ENCODE measurements at places on chromosomes 3 and 15.

- DNase-seq, result no peak
These were observed 19.6 kb upstream of the SHC4 start for GRCh38 chr15:48983300-48983699.

GRCh38 chr3:126621171-126621570, 33.8 kb downstream of the TXNRD3 start:
- DNase-seq, result no peak

DNA sequence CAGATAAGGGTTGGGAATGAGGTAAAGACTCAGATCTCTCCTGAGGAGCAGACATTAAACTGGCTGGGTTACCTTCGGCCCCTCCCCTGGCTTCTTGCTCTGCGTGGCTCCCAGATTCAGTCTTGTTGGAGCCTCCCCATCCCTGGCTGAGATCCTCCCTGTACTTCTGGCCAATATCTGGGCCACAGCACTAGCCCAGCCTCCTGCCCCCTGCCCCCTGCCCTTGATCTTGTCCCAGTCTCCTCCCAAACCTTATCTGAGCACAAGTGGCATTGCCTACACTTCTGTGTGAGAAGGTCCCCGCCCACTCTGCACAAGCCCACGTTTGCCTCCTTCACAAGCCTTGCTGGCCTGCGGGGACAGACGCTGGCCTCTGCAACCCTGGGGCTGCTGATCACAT, 16.8 kb downstream of the PLA2G4F start:
- no peak for DNase-seq

- DNase-seq, result no peak
These were observed 153.4 kb downstream of the FBLN2 start for GRCh38 chr3:13702286-13702685.

DNA sequence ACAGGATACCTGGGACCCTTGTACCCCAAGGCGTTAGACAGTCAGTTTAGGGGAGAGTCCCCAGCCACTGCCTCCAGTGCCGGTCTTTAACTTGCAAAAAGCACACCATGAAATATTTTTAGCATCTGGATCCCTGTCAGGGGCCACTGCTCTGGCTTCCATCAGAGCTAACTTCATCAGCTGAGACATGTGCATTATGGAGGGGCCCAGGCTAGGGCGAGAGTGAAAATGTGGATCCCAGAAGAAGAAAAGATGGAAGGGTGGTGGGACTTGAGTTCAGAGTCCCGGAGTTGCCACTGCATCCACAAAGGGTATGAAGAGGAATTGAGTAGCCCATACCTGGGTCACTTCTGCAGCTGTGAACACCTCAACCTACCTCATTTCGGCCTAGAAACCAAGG, 23.5 kb upstream of the SPATA12 start:
- DNase-seq, result no peak

DNA sequence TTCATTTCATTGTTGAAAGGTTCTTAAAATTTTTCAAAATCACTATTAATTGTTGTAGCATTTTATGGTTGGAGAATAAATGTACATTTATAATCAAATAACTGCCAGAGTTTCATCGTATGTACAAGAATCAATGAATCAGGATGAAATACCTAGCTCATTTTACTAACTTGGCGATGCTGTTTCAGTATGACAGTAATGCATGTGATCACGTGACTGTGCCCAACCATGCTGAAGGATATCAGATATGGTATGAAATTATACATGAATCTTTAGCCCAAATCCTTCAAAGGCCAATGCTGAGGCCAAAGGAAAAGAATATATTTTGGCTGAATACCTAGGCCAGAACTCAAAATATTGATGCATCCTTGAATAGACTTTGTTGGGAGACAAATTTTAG, 288.3 kb upstream of the TGFBR2 start:
- DNase-seq, result no peak

DNA sequence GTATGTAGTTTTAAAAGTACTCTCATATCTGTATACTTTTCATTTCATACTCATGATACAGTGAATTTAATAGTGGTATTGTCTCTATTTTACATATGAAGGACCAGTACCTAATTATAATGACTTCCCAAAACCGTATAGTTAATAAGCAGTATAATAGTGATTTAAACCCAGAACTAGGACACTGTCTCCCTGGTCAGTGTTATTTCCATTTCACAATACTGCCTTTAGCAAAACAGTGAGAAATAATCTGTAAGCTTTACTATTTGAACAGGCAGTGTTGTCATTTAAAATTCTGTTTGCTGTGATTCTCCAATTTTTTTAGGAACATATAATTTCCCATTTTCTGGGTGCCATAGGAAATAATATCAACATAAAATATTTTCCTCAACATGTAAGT, 116.2 kb downstream of the TCF12 start:
- DNase-seq, result no peak

DNA sequence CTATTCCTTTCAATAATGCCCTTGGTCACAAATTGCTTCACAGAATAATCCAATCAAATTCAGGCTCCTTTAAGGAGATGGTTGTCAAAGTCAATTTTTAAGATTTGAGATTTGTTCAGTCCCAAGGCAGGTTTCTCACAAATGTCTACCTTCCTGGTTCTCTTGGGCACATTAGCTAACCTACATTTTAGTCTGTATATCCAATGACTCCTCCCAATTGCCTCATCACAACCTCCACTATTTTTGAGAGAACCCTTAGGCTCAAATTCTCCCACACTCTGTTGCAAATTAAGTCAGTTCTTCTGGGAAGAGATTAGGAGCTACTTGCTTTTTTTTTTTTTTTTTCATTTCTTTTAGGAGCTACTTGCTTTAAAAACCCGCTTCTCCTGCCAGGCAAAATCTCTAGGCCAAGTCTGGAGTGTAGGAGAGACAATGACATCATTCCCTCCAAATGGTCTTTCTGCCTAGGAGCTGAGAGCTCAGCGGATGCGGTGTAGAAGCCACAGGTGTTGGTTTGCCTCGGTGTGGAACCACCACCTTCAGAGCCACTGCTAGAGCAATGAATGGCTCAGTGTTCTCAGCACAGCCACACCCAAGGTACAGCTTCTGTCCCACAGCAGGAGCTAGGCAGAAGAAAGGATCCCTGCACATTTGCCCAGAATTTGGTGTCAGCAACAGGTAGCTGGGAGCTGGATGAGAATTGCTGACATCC, 10.0 kb upstream of the INO80 start:
- no peak for DNase-seq

- no peak for DNase-seq
These were observed 30.9 kb downstream of the DAG1 start for GRCh38 chr3:49500732-49501609.

GRCh38 chr15:42863572-42864239, 56.9 kb downstream of the TTBK2 start:
- DNase-seq, result no peak

DNA sequence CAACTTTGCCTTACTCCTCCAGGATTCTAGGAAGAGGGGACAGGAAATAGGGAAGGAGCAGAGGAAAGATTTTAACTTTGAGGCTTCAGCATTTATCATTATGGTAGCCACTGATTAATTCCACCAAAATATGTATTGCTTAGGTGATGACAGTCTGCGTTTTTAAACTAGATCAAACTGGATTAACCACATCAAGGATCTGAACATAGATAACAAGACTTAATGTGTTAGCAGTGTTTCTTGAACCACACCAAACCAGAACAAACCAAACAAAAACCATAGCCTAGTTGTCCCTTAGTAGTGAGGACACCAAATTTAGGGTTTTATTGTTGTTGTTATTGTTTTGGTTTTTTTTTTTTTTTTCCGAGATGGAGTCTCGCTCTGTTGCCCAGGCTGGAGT, 113.5 kb upstream of the LMOD3 start:
- DNase-seq, result no peak

DNA sequence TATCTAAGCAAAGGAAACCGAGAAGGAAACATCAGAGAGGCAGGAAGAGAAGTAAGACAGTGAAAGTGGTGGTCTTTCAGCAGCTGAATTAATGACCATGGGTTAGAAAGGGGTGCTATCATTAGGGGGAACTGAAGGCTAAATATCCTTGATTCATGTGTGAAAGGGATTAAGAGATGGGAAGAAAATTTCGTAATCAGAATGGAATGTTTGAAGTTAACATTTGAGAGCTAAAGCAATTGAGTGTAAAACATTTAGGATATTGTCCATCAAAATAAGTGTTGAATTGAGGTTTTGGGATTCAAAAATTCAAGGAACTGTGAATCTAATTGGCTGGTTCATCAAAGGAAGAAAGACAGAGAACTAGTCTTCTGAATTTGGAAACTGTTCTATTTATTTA, 4.1 kb upstream of the ECT2 start:
- no peak for DNase-seq

- DNase-seq, result no peak
These were observed 229.1 kb downstream of the EPHB1 start for GRCh38 chr3:135023996-135024658.

- no peak for DNase-seq
These were observed 60.5 kb downstream of the IGF2BP2 start for GRCh38 chr3:185764163-185764979.

DNA sequence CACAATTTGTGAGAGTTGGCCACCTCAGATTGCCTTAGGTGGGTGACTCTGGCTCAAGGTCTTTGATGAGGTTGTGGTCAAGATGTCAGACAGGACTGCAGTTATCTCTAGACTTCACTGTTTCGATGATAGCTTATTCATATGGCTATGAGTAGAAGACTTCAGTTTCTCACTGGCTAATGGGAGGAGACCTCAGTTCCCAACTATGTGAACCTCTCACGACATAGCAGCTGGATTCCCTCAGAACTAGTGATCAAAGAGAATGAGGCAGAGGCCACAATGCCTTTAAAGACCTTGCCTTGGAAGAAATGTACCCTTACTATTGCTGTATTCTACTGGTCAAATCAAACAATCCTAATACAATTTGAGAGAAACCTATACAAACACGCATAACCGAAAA, 607.5 kb upstream of the ROBO2 start:
- no peak for DNase-seq

DNA sequence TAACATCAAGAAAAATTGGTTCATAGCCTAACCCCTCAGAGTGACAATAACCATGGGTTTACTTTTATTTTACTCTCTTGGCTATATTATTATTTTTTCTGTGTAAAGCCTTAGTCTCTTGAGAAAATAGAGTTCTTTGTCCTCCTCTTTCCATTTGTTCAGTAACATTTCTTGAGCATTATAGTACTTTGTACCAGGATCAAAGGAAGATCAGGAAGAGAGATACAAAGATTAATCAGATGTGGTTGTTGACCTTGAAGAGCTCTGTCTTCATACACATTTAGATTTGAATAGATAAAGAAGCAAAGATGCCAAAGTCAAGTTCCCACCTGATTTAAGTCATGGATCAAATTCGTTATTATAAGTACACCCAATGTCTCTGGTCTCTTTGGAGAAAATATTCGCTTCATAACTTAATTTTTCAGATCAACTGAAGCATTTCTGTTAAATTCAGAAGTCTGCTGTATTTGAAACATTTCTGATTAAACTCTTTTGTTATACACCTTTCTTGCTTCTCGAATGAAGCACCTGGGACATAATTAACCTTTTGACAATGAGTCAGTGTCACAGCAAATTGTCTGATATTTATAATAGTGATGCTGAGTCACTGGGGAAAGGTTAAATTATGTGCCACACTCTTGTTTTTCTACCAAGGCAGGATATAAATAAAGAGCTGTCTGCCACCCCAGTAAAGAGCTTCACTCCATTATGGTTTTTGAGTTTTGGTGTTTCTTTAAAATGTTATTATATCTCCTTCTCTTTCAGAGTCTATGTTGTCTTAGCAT, 100.2 kb downstream of the GHSR start:
- DNase-seq, result no peak

- no peak for DNase-seq
These were observed 149.4 kb downstream of the VGLL4 start for GRCh38 chr3:11494131-11494916.

DNA sequence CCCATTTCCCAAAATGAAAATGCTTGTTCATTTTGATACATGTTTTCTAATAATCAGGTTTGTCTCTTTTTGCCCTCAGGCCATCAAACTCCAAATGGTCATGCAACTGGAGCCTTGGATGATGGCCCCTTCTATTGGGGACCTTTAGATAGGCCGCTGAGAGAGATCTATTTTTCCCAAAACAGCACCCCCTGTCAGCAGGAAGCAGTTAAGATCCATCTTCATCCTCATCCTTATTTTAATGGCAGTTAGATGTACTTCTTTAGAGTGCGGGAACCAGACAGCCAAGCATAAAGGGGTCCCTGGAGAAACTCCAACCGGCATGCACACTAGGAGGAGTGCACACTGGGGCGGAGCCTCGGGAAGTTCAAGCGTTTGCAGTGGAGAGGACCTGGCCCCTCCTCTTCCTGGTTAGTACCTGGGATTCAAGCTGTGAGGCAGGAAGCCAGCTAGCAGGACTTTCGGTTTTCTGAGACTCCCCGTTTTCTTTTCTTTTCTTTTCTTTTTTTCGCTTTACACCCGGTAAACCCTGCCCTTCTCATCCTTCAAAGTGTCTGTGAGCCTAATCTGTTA, 31.9 kb upstream of the STRIT1 start:
- no peak for DNase-seq

DNA sequence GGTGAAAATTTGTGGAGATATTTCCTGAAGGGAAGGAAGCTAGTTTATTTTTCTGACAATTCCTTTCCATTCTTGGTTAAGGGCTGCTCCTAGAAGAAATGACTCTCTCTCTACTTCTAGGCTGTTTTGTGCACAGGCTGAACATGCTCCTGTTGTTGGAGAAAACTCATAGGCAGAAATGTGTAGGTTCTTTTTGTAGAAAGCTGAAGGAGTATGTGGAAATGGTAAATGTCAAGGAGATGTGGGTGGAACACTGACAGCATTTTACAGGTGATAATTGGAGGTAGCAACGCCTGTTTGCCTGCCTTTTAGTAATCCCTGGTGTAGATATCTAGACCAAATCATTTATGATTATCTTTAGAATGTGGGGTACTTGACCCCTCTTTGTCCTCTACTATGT, 322.2 kb upstream of the TBC1D5 start:
- DNase-seq, result no peak

GRCh38 chr3:35773417-35773816, 134.1 kb downstream of the ARPP21 start:
- no peak for DNase-seq

- no peak for DNase-seq
These were observed 405.8 kb upstream of the SUCLG2 start for GRCh38 chr3:68060191-68060590.

DNA sequence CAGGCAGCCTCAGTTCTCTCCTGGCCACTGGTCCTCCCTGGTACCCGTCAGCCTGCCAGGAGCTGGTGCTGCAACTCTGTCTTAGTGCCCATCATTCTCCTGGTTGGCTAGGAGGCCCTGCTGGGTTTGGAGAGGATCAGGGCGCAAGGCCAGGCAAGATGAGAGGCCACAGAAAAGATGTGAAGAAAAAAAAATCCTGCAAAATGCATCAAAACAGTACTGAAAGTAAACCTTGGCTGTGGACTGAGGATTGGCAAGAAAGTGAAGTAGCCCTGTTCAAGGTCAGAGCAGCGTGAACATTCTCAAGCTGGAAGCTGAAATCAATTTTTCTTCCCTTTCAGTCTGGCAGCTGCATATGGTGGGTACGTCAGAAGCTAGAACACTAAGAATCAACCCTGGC, 74.2 kb downstream of the GTF2E1 start:
- no peak for DNase-seq

Measured in stimulated activated CD4-positive, alpha-beta T cell treated with anti-CD3 and anti-CD28 coated beads, Interleukin-1b, Interleukin-23, amount 100 ng/mL, for 1 hour (primary cell).